KBM-7 (cell line): ENCODE measurements at places on chromosomes 2 and 18.

DNA sequence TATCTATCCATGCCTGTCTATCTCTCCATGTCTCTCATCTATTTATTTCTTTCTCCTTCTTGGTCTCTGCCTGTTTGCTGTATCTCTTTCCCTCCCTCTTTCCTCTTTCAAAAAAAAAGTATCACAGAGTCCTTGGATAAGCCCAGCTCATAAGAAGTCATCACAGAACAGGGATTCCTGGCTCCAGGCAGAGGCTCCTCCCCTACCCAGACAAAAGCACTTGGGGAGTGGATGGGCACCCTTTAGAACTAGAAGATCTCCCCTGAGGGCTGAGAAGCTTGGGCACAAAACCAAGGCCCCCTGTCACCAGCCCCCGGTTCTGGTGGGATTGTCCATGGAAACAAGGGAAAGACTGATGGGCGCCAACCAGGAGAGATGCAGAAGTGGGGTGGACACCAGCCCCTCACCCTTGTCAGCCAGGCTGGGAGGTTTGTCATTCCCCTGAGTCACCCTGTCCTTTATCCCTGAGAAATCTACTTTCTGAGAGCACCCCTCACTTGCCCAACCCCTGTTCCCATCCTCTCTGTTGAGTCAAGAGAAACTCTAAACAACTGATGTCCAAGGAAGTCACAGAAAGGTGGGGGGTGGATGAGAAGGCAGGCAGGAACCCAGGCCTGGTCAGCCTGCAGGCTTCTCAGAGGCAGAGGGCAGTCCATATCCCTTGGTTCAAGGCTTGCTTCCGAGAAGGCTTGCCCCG lies 127.1 kb downstream of the TNS1 start:
- no peak for DNase-seq

DNA sequence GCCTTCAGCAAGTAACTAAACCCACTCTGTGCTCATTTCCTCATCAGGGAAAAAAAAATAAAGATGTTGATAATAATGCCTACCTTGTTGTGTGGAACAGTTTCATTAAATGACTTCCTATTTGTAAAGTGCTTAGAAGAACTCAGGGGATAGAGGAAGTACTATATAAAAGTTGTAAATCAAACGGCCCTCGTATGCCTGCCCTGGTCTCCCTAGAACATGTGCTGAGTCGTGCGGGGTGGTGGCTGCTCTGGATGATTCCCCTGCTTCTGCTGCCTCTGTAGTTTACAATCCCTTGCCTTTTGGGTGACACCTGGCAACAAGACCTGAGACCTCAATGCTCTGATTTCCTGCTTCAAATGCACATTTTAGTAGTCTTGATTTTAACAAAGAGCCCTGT lies 170.0 kb downstream of the CERS6 start:
- peak; percentile 81 for DNase-seq

- no peak for DNase-seq
These were observed 128.5 kb upstream of the LGALSL start for GRCh38 chr2:64325477-64325851.

DNA sequence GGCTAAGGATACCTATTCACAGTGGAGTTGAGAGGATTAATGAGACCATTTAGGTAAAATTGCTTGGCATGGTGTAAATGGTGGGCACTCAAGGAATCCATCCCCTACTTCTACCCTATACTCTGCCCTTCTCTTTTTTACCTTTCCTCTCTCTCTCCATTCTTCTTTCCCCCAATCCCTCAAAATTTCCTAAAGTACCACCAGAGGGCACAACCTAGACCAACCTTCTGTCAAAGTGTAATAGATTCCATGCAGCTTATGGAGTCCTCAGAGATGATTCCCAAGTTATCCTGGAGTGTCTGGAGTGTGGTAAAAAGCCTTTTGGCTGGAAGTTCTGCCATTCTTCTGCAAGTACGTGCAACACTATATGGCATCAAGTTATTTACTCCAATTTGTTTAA lies 33.0 kb upstream of the CCDC195 start:
- DNase-seq = peak; percentile 5

GRCh38 chr2:69168950-69169654 lies 156.1 kb downstream of the ANTXR1 start:
- DNase-seq = no peak

DNA sequence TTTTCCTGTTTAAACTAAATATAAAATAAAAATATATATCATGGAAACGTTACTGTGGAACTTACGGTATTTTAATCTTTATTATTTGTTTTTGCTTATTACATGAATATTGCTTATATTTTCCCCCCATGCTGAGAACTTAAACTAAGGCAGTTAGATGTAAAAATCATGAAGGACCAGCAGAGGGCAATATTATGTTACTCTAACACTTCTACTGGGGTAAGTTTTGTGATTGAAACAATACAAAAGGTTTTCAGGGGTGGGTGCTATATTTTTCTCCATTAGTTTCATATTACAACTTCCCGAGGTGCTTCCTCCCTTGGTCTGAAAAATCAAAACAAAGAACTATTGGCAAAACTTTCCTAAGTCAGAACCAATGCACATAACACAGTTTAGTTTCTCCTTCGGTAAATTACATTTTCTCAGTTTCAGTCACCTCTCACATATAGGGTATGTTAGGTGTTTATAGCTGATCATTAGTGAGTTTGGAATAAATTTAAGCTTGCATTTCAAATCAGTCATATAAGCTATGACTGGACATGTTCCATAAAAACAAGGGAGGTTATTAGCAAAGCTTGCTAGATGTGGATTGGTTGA lies 54.8 kb downstream of the ZNF407 start:
- DNase-seq = peak; percentile 59
